ENCODE measurements at places on chromosomes 12 and 14.
A peak's percentile ranks its signal among the peaks of the same experiment; 100 is the strongest.

GRCh38 chr14:20609215-20610001 lies 18.2 kb upstream of the RNASE12 start:
- DNase-seq: peak; percentile 88

GRCh38 chr12:54602661-54603060 lies 14.2 kb upstream of the PPP1R1A start:
- no peak for DNase-seq

DNA sequence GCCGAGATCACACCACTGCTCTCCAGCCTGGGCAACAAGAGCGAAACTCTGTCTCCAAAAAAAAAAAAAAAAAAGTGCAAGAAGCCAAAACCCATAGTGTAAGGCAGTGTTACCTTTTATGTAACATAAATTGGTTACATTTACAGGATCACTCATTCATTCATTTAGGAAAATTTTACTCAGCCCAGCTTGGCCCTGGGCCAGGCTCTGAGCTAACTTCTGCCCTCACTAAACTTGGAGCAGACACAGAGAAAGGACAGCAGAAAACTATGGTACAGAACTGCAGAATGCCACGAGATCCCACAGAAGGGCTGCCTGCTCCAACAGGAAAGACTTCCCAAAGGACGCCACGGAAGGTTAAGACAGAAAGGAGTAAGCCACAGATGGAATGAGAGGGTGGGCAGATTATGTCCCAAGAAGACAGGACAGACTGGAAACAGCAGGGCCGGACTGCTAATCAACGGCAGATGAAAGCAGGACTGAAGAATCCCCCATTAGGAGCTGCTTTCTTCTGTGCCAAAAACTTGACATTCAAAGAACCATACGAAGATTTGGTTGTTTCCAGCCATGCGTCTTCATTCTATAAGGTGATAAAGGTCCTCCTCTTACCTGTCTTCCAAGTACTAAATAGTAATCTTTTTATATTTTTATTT lies 18.9 kb downstream of the PPP1R13B start:
- no peak for DNase-seq

- DNase-seq: peak; percentile 89
Measured at GRCh38 chr12:93377252-93378195, at the start of gene NUDT4. TSS of gene NUDT4 (plus strand) at chr12:93377925. CDS start at chr12:93378323, 398 bp downstream.

DNA sequence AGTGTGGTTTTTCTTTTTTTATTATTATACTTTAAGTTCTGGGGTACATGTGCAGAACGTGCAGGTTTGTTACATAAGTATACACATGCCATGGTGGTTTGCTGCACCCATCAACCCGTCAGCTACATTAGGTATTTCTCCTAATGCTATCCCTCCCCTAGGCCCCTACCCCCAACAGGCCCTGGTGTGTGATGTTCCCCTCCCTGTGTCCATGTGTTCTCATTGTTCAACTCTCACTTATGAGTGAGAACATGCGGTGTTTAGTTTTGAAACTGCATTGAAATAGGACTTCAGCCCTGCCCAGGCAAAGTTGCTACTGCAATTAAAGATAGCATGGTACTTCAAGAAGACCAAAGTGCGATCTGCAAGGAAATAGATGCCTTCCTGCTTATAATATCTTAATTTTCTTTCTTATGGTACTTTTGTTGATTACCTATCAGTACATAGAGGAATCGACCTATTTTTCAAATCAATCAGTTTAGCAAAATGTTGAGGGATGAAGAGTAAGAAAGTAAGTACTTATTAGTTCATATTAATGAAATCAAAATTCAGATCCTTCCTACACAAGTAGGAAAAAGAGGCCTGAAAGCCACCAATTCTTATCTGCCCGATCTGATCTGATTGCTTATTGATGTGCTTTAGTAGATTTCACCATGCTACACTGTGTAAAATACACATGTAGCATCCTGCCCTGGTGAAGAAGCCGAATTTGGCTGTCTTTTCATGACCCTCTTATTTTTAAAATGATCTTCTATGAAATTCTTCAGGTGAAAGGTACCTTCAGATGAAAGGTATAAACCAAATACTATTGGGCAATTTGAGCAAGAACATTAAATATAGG lies 1.6 kb downstream of the LTA4H start:
- no peak for DNase-seq

- no peak for DNase-seq
Measured at GRCh38 chr14:104694475-104694950, 5.1 kb downstream of the INF2 start.

GRCh38 chr12:126419131-126419530 lies 1353.9 kb downstream of the AACS start:
- no peak for DNase-seq

DNA sequence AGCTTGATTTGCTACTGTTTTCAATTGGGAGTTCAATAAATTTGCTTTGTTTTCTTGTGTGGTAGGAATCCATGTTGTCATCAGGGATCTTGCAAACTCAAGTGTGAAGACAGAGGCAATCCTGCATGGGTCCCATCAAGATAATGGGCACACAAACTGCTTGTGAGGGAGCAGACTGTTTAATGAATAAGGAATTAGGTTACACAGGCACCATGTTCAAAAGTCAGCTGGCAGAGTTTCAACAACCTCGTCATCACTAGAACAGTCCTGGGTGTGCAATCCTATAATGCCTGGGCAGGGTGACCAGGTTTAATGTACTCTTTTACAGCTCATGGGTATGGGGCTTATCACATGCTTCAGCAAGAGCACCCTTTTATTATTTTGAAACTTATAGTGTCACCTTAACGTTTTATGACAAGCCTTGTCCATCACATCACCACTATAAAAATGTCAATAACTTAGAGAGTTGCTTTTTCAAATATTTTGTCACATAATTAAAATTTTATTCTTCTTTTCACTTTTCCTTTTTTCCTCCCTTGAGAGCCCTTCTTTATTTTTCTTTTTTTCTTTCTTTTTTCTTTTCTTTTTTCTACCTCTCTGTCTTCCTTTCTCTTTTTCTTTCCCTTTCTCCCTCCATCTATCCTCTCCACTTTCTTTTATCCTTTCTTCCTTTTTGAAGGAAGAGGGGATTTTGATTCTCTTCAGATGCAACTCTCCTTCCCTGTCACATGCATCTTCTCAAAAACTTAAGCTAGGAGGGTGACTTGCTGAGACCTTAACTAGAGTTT lies 252.2 kb upstream of the ATP2B1 start:
- no peak for DNase-seq

DNA sequence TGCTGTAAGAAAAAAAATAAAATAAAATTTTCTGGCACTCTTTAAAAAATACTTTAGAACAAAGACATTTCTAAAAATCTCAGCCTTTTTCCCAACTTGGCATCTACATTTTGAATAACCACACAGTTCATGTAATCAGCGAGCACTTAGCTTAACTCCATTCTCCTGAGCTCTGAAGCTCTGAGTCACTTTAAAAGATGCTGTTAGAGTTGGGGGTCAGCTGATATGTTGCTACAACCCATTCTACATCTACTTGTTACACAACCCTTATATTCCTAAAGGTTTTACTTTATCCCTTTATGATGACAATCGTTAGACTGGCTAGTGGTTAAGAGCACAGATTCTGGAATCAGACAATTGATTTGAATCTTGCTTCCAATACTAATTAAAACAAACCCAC lies 48.3 kb downstream of the SLC41A2 start:
- DNase-seq: no peak

DNA sequence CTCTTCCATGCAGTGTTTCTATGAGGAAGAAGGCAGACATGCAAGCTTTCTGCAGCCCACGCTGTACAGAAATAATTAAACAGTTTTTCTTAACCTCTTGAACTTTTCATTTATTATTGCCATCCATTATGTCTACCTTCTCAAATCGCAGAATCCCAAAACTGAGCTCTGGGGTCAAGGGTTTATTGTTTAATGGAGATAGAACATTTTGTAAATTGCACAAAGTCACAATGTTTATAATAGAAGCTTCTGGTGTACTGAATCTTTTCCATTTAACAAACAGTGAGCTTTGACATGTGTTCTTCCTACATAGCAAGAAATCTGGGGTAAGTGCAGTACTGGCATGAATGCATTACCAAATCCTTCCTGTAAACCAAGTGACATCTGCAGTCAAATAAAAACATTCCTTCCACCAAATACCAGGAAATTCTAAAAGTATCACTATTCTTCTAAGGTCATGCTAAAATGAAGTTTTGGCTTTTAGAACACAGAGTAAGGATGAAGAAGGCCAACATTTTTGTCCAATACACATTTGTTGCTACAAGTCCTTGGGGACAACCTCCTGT lies 385.3 kb upstream of the DDHD1 start:
- no peak for DNase-seq

DNA sequence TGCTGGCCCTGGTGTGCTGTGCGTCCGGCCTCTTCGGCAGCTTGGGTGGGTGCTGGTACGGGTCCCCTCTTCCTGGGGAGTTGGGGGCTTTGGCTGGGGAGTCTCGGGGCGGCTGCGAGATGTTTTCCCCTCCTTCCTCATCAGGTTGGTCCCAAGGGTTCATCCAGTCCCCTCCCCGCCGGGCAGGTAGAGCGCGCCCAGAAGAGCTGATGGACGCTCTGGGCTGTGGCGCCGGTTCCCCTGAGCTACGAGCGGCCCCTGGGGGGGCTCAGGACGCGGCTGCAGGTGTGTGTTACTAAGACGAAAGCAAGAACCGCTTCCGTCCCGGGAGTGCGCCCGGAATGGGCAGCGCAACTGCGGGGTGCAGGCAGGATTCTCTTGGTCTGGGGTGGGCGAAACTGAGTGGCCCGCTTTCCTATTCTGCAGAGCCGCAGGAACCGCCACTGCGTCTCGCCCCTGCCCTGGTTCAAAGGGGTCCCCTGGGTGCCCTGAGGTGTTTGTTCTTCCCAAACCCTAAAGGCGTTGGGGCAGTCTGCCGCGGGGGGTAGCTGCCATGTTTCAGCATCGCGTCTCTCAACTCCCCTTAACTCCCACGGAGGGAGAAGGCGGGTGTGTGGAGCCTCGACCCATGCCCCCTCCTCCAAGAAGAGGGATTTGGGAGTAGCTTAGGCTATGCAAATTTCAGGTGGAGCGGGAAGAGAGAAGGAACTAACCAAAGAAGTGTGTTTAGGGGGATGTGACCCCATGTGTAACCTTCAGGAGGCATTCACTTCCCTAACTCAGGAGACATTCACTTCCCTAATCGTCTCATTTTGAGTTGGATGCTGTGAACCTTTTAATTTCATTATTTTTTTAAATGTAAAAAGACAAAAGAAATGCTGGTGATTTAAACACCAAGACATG lies 1.2 kb downstream of the SLC24A4 start:
- no peak for DNase-seq

GRCh38 chr14:53430870-53431269 lies 277.7 kb upstream of the DDHD1 start:
- DNase-seq: no peak

- no peak for DNase-seq
Measured at GRCh38 chr14:31898838-31899528, 178.1 kb upstream of the ARHGAP5 start.

DNA sequence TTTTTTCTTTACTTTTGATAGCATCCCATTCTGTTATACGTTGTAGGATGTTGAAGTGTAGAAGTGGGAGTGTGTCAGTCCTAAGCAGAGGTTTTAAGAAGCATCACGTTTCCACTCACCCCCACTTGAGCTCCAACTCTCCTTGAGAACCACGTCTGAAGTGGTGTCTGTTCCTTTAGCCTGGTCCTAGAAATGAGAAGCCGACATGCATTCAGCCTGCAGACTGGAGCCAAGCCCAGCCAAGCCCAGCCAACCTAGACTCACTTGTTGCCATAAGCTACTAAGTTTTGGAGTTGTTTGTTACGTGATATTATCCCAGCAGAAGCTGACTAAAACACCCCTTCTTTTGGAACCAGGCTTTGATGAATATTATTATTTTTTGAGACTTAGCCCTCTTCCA lies 4.4 kb upstream of the ELK3 start:
- no peak for DNase-seq

- DNase-seq: peak; percentile 99
Measured at GRCh38 chr12:55996715-55997534, at the start of gene SUOX. TSS of gene SUOX (plus strand) at chr12:55997276. CDS start at chr12:56002222, 4,946 bp downstream.

- DNase-seq: no peak
Measured at GRCh38 chr12:17829813-17830212, 260.2 kb downstream of the RERGL start.

DNA sequence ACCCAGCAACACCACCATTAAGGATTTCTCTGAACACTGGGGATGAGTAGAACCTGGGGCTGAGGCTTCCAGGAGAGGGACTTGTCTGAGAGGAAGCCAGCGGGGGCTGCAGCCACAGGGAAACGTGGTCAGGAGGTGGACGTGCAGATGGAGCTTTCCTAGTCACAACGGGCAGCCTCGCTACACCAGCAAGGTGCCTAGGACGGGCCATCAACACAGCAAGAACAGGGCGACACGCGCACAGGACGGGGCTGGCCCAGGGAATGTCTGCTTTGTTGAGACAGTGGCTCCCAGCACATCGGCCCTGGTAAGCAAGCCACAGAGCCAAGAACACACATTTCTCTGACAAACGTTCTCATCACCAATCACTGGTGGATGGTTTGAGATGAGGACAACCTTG lies 25.3 kb downstream of the ANKLE2 start:
- DNase-seq: no peak

GRCh38 chr12:59874781-59875180 lies 279.0 kb downstream of the SLC16A7 start:
- DNase-seq: peak; percentile 11

GRCh38 chr12:90939382-90939781 lies 15.6 kb downstream of the CCER1 start:
- DNase-seq: no peak

DNA sequence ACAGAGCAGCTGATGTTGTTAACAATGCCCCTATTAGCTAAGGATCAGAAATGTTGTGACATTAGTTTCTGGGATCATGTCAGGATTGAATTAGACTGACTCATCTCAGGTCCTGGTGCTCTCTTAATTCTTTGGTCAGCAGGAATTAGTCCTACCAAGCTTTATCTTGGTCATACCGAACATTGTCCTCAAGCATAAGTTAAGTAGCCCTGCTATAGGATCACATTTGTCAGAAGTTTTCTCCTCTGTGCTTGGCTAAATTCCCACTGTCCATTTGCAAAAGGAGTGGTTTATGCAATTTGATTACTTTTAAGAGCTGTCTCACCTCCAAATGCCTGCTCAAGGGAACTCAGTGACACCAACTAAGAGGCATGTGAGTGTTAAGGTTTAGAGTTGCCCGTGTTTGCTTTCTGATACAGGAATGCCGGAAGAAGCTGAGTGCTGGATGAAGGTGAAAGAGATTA lies 48.4 kb upstream of the IFNG-AS1 start:
- no peak for DNase-seq

DNA sequence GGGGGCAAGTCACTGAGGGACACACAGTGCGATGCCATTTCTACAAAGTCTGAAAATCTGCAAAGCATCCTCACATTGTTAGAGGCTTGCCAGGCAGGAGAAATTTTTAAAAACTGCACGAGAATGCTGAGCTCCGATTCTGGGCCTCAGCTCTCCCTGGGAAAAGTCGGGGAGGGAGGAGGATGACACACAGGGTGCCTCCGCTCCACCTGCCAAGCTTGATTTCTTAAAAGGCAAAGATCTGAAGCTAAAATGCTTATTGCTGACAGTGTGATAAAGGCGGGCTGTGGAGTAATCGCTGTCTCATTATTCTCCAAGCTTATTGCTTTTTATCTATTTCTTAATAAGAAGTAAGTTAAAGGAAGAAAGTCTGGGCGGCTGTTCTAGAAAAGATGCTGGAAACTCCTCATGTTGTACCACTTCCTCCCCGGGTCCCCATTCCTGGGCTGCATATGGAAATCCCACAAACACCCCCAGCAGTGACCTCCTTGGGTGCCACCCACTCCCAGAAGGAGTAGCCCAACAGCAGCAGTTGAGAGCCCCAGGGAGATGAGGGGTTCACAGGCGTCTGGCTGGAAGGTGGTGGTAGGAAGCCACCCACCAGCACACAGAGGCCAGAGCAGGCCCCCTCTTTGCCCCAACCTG lies 55.0 kb downstream of the CCDC85C start:
- no peak for DNase-seq

Data from T47D (cell line).